ENCODE measurements at places on chromosomes 11 and 22.

GRCh38 chr11:9459667-9460321, 1.0 kb upstream of the ZNF143 start:
- peak; percentile 51 for DNase-seq

- DNase-seq = no peak
Observed at GRCh38 chr22:46367707-46368191, 32.2 kb downstream of the TRMU start.

GRCh38 chr22:22612516-22612915, 31.9 kb upstream of the GGTLC2 start:
- no peak for DNase-seq

- peak; percentile 93 for DNase-seq
Observed at GRCh38 chr11:118622376-118623268, 15.2 kb downstream of the PHLDB1 start.

DNA sequence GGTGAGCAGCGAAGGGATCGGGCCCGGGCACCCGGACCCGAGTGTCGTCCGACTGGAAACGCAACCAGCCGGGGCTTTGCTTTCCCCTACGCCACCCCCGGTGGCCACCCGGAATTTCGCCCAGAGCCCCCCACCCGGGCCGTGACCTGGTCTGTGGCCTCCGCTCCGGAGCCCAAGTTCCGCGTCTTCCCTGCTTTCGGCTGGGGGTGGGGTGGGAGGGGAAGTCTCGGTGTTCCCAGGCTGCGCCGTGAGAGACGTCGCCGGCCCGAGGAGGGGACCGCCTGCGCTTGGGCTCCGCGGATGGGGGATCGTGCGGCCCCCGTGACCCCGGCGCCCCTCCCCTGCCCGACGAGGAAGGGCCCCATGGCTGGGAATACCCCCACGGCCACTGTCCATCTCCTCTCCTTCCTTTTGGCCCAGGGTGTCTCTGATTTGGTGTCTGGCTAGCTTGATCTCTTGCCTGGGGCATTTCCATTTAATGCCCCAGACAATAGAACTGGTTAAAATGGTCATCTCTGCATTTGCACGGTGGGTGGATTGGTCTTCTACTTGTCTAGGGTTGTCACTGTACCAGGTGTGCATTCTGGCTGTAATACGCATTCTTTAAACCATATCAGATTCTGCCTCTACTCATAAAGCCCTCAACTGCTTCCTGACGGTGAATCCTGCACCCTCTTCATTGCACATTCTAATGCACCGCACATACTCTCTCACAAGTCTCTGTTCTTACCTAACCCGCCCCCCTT, 789 bp downstream of the SIK2 start:
- peak; percentile 41 for DNase-seq

DNA sequence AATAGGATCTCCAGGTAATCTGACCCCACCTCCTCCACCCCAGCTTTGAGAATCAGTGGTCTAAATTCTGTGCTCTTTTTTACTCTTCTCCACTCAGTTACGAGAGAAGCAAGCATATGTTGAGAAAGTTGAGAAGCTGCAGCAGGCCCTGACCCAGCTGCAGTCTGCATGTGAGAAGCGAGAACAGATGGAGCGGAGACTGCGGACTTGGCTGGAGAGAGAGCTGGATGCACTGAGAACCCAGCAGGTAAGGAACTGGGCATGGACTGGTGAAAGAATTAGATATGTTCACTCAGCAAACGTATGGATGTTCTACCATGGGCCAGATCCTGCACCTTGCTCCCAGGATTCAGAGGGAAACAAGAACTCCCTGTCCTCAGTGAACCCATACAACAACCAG, 85.7 kb downstream of the AMOTL1 start:
- no peak for DNase-seq

DNA sequence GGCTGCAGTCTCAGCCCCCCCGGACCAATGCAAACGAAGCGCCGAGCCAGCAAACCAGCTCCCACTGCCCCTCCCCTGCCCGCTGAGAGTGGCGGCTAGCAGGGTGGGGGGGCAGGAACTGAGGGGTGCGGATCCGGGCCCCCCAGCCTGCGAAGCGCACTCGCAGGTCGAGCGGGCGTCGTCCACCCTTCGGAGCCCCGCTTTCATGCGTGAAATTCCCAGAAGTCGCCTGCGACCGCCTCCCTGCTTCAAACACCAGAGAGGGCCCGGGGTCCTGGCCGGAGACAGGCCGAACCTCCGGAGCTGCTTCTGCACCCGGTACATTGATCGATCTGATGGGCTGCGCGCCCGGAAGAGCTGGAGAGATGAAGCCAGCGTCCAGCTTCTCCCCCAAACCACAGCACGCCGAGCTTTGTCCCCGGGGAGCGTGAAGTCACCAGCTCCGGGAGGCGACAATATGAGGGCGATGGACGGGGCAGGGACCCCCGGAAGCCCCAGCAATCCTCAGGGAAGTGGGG, 646 bp upstream of the PATZ1 start:
- DNase-seq = peak; percentile 30

- no peak for DNase-seq
Observed at GRCh38 chr11:41978945-41979344, 519.5 kb upstream of the LRRC4C start.

GRCh38 chr22:21972293-21972779, 10.3 kb downstream of the TOP3B start:
- no peak for DNase-seq

GRCh38 chr11:19547044-19547443, 165.6 kb upstream of the NAV2 start:
- DNase-seq = no peak

- DNase-seq = no peak
Observed at GRCh38 chr22:50205781-50206569, 5.2 kb downstream of the SELENOO start.

GRCh38 chr11:86116386-86116726, 47.5 kb upstream of the PICALM start:
- DNase-seq = no peak

DNA sequence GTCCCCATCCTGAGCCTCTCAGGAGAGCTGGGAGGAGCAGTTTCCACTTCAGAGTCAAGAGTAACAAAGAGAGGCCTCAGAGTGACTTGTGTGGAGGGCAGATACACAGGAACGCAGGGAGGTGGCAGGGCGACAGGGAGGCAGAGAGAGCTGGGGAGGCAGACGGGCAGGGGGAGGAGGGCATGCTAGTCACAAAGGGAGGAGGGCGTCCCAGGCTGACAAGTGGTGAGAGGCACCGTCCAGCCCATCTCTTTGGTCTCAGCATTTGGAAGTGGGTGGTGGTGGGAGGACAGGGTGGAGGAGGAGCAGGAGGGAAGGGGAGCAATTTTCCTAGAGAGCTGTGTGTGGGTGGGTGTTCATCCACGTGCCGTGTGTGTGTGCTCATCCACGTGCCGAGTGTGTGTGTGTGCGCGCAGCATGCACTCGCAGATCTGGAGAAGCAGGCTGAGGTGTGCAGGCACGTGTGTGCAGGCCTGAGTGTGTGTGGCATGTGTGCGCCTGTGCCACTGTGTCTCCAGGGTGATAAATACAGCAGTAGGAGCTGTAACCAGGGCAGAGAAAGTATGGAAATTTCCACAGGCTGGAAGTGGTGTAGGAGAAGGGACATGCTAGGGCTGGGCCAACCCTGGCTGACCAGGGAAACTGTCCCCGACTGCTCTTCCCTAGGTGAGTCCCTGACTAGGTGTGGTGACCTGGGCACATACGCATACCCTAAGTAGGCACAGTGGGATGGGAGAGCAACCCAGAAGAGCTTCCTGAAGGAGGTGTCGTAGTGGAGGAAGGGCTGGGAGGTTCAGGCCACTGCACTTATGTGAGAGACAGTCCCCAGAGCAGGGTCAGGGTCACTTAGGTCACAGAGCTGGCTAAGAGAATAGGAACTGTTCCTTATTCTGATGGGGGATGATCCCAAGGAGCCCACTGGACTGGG, 7.3 kb upstream of the PDE2A start:
- peak; percentile 47 for DNase-seq

GRCh38 chr11:128884703-128885338, 6.3 kb upstream of the KCNJ5 start:
- DNase-seq = peak; percentile 86

DNA sequence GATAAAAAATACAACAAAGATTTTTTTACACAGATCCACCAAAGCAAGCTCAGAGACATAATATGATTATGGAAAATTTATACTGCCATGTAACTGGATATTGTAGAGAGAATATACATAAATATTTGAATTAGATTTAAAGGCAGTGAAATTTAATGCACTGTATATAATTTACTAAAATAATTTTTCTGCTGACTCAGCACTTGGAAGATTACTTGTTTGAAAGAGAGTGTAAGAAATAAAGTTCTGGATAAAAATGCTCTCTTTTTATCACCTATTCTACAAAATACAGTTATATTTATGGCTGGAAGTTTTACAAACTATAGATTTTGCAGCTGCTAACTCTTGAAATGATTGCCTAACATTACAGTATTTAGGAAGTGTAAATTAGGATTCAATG, 628.3 kb upstream of the CHORDC1 start:
- no peak for DNase-seq

- DNase-seq = peak; percentile 9
Observed at GRCh38 chr11:11301212-11301611, 51.8 kb downstream of the CSNK2A3 start.

GRCh38 chr11:42762348-42762747, 549.4 kb upstream of the API5 start:
- DNase-seq = no peak

DNA sequence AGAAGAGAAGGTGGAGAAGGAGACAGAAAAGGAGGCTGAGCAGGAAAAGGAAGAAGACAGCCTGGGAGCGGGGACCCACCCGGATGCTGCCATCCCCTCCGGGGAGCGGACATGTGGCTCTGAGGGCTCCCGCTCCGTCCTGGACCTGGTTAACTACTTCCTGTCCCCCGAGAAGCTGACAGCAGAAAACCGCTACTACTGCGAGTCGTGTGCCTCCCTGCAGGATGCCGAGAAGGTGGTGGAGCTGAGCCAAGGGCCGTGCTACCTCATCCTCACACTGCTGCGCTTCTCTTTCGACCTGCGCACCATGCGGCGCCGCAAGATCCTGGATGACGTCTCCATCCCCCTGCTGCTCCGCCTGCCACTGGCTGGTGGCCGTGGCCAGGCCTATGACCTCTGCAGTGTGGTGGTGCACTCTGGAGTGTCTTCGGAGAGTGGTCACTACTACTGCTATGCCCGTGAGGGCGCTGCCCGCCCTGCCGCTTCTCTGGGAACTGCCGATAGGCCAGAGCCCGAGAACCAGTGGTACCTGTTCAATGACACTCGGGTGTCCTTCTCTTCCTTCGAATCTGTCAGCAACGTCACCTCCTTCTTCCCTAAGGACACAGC, 21.4 kb downstream of the USP35 start:
- no peak for DNase-seq

GRCh38 chr11:12813371-12814225, 139.4 kb downstream of the TEAD1 start:
- no peak for DNase-seq

DNA sequence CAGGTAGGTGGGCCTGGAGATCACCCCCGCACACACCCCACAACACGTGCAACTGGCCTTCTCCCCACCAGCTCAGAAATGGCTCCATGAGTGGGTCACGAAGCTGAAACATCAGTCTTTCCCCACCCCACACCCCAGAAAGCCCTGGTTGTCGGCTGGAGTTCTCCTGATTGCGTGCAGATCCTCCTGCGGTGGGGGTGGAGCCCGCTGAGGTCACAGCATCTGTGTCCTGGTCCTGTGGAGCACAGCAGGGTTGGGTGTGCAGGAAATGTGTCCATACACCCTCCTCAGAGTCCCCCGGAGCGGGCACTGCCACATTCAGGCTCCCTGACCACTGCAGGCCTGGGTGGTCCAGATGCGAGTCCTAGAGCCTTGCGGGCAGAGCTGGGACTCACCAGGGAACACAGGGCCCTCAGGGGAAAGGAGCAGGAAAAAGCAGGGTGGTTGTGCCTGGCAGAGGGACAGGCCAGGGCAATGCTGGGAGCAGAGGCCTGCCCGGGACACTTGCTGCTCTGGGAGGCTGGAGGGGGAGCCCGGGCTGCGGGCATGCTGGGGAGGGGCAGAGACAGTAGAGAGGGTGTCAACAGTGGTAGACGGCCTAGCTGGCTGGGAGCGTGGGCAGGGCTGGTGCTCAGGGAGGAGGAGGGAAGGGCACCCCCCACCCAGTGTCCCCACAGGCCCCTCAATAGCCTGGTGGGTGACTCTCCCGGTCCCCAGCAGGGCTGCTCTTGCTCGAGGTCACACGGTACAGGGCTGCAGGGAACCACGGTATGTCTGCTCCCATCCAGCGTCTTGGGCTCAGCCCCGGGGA, 42.4 kb upstream of the PPARA start:
- no peak for DNase-seq

DNA sequence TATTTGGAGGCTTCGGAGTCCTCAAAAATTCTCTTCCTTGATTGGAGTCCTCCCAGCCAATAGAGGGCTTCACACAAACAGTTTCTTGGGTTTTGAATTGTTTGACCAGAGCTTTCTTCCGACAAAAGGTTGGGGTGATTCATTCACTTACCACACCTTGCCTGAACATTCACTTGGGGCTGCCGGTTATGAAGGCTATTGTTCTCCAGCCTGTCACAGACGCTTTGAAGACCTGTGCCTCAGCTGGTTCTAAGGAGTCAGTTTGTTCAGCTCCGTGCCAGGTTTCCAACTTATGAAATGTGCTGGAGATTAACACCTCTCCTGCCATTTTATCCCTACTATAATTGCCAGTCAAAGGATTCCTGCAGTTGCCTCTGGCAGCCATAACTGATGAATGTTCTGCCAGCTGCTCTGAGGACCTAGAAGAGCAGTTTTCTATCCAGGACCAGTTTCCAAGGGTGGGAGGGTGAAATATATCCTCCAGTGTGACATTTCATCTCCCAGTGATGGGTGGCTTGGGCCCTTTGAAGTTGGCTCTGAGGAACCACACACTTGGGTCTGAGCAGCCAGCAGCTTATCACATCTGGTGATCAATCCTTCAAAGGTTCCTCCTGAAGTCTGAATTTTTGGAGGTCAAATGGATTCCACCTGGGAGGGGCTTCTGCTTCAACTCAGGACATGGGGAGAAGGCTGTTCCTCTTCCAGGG, 31.4 kb downstream of the LIMK2 start:
- no peak for DNase-seq

DNA sequence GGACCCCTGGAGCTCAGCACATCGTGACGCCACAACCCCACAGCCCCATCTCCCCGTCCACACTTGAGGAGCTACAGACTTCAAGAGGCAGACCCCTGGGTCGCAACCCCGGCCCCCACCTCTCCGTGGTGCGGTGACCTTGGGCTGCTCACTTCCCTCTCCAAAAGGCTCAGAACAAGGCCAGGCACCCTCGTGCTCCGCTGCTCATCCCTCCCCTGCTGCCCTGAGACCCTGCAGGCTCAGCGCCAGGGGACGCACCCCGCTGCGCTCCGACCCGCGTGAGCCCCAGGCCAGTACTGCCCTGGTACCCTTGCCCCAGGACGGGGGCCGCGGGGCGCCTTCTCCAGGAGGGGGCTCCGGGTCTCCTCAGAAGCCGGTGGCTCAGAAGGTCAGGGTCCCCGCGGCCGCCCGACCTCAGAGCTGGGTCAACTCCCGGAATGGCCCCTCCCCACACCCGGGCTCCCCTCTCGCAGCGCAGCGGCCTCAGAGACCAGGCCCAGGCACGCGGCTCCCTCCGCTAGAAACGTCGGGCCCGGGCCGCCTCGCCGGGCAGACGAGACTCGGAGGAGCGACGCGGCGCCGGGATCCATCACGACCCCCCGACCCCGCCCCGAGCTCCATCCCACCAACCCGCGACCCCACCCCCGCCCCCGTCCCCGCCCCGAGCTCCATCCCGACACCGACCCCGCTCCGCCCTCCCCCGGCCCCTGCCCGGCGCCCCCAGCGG, 563 bp downstream of the GATD1 start:
- DNase-seq = no peak

- DNase-seq = no peak
Observed at GRCh38 chr22:28430466-28431025, 249.1 kb downstream of the TTC28 start.

GRCh38 chr11:20451568-20451967, 64.1 kb downstream of the PRMT3 start:
- no peak for DNase-seq

- DNase-seq = no peak
Observed at GRCh38 chr22:23784215-23784732, 2.5 kb upstream of the SMARCB1 start.

All from DMS79 treated with DMSO at 0.1 percent for 48 hours (cell line).